ENCODE measurements at places on chromosomes 1 and 21.
A peak's percentile ranks its signal among the peaks of the same experiment; 100 is the strongest.

GRCh38 chr1:2132222-2133038, 62.1 kb downstream of the FAAP20 start:
- DNase-seq: no peak

GRCh38 chr1:88058205-88058604, 625.9 kb upstream of the PKN2 start:
- no peak for DNase-seq

DNA sequence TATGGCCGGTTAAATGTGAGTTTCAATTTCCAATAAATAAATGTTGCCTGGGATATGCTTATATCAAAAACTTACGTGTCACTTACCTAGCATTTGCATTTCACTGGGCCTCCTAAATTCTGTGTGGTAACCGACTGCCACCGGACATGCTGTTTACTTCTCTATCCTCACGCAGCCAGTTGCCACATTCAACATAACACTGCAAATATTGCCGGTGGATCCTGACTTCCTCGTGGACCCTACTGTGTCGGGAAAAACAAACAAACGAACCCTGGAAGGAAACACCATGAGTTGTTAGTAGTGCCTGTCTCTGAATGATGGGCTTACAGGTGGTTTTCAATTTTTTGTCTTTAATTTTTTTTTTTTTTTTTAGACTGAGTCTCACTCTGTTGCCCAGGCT, 54.1 kb downstream of the RIPK4 start:
- DNase-seq: no peak

GRCh38 chr1:201793306-201793925, 35.5 kb upstream of the IPO9 start:
- DNase-seq: no peak

GRCh38 chr21:46402421-46402820, 56.3 kb upstream of the DIP2A start:
- DNase-seq: no peak

- no peak for DNase-seq
These were observed 16.9 kb upstream of the PTPN14 start for GRCh38 chr1:214568328-214568727.

- DNase-seq: no peak
These were observed 166.7 kb downstream of the ADGRL4 start for GRCh38 chr1:78839704-78840277.

DNA sequence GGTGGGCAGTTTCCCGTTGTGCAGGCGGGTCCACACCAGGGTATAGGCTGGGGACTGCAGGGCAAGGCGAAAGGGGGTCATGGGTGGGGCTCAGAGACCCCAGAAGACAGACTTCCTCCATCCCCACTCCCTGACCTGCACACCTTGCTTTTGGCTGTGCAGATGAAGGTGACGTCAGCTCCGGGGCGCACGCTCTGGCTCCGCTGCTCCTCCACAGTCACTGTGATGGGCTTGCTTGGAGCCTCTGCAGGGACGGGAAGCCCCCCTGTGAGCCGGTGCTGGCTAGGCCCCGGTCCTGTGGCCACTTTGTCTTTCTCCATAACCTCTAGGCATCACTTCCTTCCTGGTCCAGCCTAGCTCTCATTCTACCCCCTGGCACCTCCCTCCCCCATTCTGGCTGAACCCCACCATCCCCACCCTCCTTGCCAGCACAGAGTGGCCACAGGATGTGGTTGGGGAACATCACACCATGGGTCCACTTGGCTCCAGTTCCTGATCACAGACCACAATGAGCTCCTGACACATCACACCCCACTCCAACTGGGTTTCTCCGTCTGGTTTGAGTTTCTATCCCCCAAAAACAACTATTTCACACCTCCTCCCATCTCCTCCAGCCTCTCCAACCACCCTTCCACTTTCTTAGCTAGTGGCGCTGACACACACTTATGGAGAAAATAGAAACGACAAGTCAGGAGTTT, 45.2 kb downstream of the LDLRAD2 start:
- DNase-seq: no peak

GRCh38 chr1:24830680-24831272, 85.5 kb downstream of the CLIC4 start:
- no peak for DNase-seq

- DNase-seq: no peak
These were observed 65.7 kb upstream of the MORC3 start for GRCh38 chr21:36254106-36254941.

DNA sequence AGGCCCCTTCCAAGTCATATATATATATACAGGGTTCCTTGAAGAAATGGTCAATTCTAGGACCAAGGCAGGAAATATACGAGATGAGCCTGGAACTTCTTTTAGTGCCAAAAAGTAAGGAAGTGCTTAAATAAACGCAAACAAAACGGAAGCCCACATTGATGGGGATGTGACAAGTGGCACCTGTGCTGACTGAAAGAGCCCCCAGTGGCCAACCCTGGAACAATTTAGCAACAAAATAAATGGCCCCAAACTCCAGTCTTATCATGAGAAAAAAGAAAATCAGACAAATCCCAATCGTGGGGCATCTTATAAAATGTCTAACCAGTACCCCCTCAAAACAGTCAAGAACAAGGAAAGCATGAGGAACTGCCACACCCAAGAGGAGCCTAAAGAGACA, 17.7 kb downstream of the PLA2G5 start:
- no peak for DNase-seq

DNA sequence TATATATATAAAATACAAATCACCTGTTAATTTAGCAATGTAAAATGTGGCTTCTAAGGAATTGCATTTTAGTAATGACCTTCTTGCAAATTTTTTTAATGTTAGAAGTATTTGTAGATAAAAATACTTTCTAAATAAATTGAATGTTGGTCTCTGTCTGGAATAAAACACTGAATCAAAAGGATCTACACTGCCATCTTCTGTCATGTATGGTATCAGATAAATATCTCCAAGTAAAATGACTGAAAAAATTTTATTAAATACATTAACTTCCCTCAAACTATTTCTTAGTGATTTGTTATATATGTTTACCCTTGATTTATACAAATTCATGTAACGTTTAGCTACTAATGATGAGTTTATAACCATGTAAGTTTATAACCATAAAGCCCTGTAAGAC, 2029.3 kb downstream of the MRPL39 start:
- no peak for DNase-seq

DNA sequence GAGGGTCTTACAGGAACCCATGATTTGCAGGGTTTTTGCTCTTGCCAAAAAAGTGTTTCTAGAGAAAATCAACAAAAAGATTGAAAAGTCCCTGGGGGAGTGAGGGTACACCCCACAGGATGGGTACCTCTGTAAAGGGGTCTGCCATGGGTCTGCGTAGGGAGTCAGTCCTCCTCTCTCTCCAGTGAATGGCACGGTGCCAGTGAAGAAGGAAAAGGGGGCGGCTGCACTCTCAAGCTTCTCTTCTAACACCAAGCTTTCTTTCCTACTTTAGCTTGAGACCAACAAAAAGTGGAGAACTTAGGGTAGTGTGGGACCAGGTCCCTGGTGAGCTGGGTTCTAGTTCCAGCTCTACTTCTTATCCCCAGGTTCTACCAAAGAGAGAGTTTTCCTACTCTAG, 87.4 kb downstream of the GLUL start:
- DNase-seq: no peak

DNA sequence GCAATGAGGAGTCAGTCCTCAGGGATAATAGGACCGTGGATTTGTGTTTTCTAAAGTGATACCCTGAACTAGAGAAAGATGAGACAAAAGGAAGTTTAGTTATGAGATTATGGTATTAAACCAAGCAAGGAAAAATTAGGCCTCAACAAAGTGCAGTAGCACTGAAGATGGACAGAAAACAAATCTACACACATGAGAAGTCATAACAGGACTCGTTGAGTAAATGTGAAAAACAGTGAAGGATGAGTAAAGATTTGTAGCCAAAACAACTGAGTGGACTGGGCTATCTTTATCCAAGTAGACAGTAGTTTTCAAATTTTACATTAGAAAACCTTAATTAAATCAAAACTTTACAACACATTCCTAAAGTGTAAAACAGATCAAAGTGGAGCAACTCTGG, 15.0 kb downstream of the EPRS1 start:
- no peak for DNase-seq

DNA sequence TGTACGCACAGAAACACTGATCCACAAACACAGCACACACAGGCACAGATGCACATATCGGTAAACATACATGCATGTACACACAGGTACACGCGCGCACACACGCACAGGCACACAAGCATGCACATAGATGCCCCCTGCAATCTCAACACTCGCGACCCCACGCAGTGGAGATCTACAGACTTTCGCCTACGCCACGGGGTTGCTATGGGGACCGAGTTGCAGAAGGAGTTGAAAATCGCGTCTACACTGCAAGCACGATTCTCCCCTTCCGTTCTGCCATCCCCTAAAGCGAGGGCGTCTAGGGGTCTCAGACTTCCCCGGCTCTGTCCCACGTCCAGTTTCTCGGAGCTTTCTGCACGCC, 826 bp downstream of the TRIM17 start:
- no peak for DNase-seq

DNA sequence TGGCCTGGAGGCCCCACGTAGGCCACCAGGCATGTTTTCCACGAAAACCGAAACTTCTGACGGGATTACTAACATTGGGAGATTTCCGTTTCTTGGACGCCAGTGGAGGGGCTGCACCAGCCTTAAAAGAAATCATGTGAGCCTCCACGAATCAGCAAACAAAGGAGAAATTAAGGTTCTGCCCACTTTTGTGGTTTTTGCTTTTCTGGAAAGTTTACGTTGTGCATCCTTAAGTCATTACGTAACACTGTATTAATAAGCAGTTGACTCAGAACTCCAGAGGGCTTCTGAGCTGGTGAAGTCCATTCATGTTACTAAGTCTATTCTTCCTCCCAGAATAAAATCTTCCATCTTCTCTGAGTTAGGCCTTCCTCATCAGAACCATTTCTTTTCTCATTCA, 168.5 kb downstream of the PSMG1 start:
- no peak for DNase-seq

DNA sequence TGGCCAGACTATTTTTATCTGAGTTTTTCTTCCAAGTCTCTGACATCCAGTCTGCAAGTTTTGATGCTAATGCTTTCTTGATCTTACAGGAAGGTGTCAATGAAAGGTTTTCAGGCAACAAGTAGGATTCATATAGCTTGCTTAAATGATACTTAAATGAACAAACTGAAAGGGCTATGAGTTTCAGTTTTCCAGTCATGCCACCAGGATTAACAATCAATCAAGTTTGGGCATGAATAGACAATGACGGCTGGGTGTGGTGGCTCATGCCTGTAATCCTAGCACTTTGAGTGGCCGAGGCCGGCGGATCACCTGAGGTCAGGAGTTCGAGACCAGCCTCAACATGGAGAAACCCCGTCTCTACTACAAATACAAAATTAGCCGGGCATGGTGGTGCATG, 34.3 kb upstream of the SLC16A1 start:
- DNase-seq: no peak

- no peak for DNase-seq
These were observed 3902.5 kb downstream of the SRGAP2C start for GRCh38 chr1:125087247-125087646.

GRCh38 chr1:170041423-170042192, 32.9 kb downstream of the KIFAP3 start:
- no peak for DNase-seq

- no peak for DNase-seq
These were observed 62.4 kb upstream of the VAV3 start for GRCh38 chr1:108027389-108027788.

DNA sequence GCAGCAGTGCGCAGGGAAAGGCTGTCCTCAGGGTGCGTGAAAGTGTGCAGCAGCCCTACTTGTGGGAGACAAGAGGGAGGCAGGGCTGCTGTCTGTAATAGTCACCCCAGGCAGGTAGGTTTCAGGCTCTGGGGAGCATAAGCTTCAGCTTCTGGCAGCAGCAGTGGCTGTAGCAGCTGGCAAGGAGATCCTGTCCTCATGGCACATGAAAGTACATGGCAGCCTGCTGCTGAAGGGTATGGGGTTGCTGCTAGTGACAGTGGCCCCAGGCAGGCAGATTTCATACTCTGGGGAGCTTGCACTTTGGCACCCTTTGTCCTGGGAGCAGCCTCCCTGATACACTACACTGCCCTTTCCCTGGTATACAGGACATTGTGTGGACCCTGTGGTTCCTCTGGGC, 26.3 kb downstream of the KIAA0319L start:
- DNase-seq: no peak

DNA sequence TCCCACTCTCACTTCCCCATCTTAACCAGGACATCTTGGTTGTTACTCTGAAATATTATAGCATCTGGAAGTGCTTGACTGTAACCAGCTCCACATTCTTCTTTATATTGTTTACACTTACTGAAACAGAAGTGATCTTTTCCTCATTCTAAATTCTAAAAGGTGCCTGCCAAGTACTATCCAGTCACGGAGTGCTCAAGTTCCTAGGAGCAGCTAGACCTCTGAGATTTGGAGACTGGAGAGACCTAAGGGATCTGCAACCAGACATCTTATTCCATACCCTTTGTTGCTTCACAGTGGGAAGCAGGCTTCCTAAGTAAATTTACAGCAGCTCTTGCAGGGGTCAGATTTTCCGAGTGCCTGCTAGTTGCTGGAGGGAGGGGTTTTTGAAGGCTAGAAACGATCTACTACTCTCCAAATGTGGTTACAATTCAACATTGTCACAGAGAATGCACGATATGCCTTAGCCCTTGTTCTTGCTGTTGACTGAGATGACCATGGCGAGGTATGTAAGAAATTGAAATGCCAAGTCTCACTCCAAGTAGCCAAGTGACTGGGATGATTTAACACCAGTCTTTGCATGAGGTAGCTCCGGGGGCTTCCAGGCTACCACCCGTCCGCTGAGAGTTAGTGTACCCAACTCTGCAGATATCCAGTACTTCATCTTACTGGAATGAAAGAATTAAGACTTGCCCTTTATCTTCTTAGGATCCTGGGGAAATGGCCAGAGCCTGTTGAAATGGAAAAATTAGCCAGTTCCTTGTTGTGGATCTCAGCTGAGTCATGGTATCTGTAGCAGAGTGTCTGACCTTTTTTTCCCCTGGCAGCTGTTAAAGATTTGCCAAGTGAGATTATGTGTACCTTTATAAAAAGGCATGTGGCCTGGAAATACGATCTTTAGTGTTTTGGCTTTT, 150.8 kb downstream of the MAST2 start:
- no peak for DNase-seq

GRCh38 chr1:164625004-164625617, 66.1 kb downstream of the PBX1 start:
- no peak for DNase-seq

- peak; percentile 43 for DNase-seq
These were observed 244.0 kb upstream of the VAMP3 start for GRCh38 chr1:7526867-7527732.

GRCh38 chr1:208137193-208137592, 107.0 kb downstream of the PLXNA2 start:
- no peak for DNase-seq

DNA sequence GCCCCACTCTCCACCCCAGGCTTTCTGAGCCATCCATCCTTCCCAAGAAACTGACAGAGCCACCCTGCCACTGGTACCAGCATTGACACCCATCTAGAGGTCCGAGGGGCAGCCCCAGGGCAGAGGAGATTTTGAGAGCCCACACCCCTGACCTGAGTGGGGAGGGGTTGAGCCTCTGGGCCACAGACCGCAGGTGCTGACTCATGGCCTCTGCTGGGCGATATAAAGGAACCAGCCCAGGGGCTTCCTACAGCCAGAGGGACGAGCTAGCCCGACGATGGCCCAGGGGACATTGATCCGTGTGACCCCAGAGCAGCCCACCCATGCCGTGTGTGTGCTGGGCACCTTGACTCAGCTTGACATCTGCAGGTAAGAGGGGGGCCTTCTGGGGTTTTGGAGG, at the start of gene PADI4:
Gene PADI4, plus strand, starts transcription at position 252 of the 400 bp plus-strand sequence. Its CDS starts 26 bp downstream, at position 278.
- DNase-seq: no peak
